ENCODE measurements at places on chromosomes 2 and 18.

GRCh38 chr2:179764710-179765109, 96.7 kb downstream of the ZNF385B start:
- DNase-seq, result no peak

DNA sequence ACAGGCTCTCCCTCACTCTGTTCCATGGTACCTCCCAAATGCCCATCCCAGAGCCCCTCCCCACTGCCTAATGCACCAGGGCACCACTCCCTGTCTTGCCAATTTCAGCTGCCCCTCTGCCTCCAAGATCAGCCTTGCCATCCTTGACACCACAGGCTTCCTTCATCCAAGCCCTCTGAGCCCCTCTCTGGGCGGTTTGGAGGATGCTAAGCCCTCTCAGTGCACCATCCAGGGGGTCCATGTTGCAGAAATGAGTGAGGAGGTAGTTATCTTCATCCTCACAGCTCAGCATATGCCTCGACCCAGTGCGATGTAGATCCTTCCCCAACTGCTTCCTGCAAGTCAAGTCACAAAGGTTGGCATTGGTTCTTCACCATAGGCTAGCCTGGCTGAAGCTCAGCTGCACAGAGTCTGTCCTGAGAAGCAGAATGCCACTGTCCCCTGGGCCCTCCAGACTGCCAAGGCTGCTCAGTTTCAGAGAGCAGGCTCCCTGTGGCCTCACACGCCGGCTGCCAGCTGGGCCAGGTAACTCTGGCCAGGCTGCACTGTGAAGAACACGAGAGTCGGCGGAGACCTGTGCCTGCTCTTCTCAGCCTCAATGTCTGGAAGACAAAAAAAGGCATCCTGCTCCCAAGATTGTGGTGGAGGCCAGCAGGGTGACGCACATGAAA, 9.9 kb upstream of the MAP3K2 start:
- DNase-seq, result no peak

- DNase-seq, result no peak
Measured at GRCh38 chr2:158321264-158321663, 135.3 kb downstream of the CCDC148 start.

DNA sequence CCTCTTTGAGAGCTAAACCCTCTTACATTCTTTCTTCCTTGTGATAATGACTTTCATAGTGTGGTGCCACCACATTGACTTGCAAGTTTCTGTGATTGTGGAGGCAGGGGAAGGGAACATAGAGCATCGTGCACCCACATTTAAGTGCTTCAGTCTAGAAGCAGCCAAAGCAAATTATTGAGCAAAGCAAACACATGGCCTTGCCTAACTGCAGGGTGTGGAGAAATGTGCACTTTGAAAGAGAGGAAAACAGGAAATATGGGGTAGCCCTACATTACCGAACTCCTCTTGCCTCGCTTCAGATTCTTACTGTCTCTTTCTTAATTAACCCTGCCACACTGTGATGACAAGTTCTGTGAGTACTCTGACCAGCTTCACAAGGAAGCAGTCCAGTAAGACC, 814.6 kb downstream of the SLC4A3 start:
- DNase-seq, result no peak

Data from nucleus accumbens (tissue), 56 donors.